ENCODE measurements at places on chromosomes 3 and 15. TPM values are rescaled to one million over a fixed set of nuclear protein-coding genes. Genes with fewer than 3 reads are reported as not detected.

GRCh38 chr3:58167431-58168351 lies 43.1 kb downstream of the DNASE1L3 start:
- DNase-seq: peak; percentile 50

GRCh38 chr15:95975212-95975611 lies 355.3 kb upstream of the NR2F2 start:
- no peak for DNase-seq

HTR3D gene
- not detected for total RNA-seq

GRCh38 chr15:90022905-90023700 lies 22.0 kb downstream of the ZNF710 start:
- no peak for DNase-seq

GRCh38 chr3:97108136-97108535 lies 293.7 kb downstream of the EPHA6 start:
- DNase-seq: no peak

DNA sequence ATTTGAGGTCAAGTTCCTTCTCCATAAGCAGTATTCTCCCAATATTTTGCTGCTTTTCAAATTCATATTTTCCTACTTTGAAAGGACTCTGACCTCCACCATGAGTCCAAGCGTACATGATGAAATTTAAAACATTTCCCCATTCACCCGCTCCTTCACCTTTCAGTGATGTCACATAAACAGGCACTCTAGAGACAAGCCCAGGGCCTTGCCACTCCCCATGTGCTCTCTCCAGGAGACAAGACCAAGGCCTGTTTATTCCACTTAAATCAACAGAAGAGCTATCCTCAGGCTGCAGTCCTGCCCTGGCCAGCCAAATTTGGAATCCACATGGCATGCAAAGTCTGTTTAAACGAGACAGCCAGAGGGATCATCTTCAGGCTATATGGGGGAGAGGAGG lies 161.5 kb downstream of the ARRDC4 start:
- no peak for DNase-seq

DNA sequence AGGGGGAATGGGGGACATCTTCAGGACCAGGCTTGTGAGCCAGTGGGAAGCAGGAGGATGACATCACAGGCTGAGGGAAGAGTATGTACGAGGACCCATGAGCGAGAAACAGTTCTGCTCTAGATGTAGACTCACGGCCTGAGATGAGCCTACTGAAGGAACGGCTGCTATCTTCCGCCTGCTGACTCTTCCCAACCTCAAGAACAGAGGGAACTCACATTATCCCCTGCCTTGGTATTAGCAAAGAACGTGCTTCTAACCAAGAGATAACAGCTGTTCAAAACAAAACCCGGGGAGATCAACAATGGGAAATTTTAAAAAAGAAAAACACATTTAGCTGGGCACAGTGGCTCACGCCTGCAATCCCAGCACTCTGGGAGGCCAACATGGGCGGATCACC lies 25.3 kb downstream of the AVEN start:
- no peak for DNase-seq

Measured in Daoy (cell line).